ENCODE measurements at places on chromosomes 2 and 18.

DNA sequence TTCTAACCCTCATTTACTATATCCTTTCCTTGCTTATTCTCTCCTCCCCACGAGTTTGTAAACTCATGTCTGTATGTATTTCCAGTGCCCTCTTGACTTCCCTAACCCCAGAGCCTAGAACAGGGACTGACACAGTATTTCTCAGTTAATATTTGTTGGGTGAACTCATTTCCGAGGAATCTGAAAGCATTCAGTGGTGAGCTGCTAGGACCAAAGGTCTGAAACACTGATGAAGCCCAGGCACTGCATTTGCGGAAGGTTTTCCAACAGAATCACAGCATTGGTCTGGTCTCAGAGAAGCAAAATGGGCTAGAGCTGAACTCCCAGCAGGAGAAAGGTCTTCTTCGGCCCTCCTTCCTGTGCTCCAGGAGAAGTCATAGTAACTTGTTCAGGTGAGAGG, 56.8 kb downstream of the SOX11 start:
- DNase-seq: no peak

DNA sequence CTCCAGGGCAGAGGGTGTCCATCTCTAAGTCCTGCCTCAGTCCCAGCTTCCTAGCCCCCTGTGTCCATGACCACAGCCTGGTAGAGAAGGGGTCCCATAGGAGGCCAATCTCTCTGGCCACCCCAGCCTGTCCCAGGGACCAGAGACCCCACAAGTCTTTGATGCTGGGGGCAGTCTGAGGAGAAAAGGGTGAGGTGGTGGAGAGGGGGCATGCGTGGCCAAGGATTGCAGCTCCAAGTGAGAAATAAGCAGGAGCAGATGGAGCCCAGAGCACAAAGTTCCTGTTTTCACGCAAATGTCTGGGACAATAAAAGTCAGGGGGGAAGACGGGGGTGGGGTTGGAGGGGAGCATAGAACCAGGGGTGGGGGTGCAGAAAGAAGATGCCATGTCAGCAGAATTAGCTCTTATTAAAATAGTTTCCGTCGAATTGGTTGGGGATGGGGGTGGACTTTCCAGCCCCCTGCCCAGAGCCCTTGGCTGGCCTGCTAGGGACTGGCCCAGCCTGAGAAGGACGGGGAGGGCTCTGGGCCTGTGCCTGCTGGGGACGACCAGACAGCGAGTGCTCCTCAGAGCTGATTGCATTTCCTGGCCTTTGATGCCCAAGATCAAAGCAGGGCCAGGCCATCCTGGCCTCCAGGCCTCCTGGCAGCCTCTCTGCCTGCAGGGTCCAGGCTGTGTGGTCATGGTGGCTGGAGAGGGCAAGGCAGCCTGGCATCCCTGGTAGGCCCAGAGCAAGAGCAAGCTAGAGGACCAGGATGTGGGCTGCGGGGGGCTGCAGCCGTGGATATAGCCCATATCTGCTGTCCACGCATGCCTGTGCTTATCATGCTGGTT, 337.1 kb downstream of the DYSF start:
- no peak for DNase-seq

GRCh38 chr2:61538920-61539520, 864 bp upstream of the XPO1 start:
- DNase-seq: no peak

DNA sequence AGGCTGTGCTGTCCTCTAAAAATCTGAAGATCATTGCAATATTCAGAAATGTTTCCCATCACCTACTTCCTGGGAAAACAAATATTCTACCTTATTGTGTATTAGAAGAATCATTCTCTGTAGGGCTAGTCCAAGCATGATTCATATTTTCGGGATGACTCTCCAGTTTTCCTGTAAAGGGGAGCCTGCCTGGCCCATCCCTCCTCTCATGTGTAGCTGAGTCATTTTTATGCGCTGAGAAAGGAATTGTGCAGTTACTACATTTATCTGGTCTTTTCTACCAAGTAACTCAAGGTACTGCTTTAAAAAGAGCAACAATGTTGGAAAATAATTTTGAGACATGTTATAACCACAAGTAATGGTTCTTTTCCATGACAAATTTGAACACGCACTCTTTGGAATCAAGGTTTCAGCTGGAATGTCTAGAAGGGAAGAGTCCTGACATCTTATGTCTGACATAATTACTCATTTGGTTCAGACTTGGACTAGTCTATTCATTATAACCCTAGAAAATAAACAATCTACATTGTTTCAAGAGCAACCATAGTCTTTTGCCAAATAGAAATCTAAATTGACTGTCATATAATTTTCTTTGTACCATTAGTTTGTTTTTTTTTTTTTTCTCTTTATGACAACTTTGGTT, 6.6 kb downstream of the DSG3 start:
- no peak for DNase-seq

- no peak for DNase-seq
Observed at GRCh38 chr18:48228301-48228715, 180.9 kb downstream of the ZBTB7C start.

DNA sequence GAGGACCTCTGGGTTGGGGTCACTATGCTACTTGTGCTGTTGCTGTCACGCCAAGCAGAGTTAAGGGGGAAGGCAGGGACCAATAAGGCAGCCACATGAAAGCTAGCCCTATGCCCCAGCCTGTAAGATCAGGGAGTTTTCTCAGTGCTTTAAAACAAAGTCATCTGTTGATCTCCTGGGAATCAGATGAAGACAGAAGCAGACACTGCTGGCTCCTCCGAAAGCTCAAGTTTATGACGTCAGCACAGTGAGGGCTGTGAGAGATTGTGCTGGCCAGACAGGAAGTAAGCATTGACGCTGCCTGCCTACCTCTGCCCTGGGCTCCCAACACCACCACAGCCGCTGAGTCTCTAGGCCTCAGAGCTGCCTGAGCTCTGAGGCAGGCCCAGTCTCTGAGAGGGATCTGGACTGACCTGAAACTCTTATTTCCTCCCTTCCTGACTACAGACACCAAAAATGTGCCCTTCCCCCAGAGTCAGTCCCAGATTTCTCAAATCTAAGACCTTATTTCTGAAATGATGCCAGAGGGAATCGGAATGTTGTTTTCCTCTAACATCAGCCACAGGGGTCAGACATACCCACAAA, 118.1 kb upstream of the EPAS1 start:
- DNase-seq: no peak

DNA sequence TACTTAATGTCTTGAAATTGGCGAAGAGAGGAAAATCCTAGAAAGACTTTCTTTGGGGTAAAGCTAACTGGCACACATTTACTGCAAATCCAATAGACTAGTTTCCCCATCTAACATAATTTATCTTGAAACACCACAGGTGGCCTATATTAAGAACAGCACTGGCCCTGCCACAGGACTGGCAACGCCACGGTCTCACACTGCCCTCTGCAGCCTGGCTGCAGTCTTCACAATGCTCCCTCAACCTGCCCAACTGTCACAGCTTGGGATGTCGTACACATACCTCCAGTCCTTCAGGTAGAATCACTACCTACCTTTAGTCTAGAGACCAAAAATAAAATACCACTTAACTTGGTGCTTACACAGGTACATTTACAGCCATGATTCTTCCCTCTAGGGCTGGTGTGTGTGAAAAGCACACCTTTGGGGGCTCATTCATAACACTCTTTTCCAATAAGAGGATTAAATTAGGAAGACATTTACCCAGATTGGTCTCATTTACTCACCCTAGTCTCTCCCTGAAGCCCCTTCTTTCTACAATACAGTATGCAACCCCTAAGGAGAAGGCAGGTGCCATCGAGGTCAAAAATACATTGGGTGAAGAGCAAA, 222.2 kb downstream of the C1D start:
- no peak for DNase-seq

GRCh38 chr2:44055664-44056063, 59.9 kb upstream of the LRPPRC start:
- no peak for DNase-seq

GRCh38 chr18:498931-499775, 1.3 kb downstream of the COLEC12 start:
- no peak for DNase-seq
